ENCODE measurements at places on chromosomes 13 and 19.

GRCh38 chr19:8831373-8831772, 731 bp downstream of the ZNF558 start:
- no peak for DNase-seq

DNA sequence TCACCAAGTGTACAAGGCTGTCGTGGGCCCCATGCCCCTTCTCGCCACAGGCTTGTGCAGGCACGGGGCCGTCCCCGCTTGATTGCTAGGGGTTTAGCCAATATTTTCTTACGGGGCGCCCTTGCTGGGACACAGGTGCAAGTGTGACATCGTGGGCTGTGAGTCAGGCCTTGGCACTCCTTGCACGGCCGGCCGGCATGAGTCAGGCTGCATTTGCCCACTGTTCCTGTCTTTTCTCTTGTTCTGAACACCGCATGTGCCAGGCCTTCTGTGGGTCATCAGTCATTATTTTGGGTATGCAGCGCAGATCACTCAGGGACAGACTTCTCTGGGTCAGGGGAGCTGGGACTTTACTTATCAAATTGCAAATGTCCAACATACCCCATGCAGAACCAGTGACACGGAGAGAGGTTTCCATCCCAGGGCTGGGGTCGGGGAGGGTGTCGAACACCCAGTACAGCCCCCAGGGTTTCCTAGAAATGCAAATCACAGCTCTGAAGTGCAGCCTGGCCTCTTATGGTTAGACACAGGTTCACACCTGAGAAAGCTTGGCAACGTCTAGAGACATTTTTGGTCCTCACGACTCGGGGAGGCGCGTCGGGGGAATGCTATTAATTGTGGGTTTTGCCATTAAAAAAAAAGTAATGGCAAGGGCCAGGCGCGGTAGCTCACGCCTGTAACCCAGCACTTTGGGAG, 22.5 kb upstream of the KLF2 start:
- no peak for DNase-seq

- no peak for DNase-seq
Measured at GRCh38 chr13:22871231-22871630, 309.5 kb upstream of the SGCG start.

- no peak for DNase-seq
Measured at GRCh38 chr19:56837004-56837403, 3.5 kb downstream of the PEG3 start.

DNA sequence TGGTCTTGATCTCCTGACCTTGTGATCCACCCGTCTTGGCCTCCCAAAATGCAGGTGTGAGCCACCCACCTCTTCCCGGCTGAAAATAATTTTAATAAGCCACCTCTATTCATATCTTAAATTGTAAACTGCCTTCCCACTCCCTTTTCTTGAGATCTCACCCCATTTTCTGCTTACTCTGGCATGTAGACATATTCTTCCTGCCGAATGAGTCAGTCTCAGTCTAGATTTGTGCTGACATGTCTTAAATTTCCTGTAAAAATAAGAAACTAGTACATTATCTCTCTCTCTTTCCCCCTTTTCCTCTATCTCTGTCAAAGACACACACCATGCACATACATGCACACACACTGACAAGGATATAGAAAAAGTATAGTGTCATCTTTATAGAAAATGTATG, 60.9 kb downstream of the THSD1 start:
- no peak for DNase-seq

- no peak for DNase-seq
Measured at GRCh38 chr19:41339936-41340335, 13.8 kb downstream of the TGFB1 start.

GRCh38 chr19:54795758-54796157, 7.7 kb upstream of the KIR2DL4 start:
- DNase-seq: peak; percentile 0

DNA sequence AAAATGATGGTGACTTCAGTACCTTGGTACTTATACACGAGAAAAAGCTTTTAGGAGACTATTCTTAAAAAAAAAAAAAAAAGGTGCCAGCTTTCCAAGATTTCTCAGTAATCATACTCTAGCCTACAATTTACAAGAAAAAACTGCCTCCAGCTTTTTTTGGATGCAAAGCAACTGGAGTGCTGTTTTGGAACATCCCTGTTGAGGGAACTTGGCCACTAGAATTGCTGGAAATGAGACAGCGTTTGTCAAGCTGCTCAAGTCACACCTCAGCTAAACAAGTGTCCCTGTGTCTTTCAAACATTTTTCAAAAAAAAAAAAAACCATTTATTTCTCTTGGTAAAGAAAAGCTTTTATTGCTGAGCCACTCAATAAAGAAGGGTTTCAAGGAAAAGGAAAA, 413.1 kb upstream of the ARGLU1 start:
- peak; percentile 26 for DNase-seq

GRCh38 chr19:45468803-45469131, 971 bp downstream of the FOSB start:
- DNase-seq: no peak

DNA sequence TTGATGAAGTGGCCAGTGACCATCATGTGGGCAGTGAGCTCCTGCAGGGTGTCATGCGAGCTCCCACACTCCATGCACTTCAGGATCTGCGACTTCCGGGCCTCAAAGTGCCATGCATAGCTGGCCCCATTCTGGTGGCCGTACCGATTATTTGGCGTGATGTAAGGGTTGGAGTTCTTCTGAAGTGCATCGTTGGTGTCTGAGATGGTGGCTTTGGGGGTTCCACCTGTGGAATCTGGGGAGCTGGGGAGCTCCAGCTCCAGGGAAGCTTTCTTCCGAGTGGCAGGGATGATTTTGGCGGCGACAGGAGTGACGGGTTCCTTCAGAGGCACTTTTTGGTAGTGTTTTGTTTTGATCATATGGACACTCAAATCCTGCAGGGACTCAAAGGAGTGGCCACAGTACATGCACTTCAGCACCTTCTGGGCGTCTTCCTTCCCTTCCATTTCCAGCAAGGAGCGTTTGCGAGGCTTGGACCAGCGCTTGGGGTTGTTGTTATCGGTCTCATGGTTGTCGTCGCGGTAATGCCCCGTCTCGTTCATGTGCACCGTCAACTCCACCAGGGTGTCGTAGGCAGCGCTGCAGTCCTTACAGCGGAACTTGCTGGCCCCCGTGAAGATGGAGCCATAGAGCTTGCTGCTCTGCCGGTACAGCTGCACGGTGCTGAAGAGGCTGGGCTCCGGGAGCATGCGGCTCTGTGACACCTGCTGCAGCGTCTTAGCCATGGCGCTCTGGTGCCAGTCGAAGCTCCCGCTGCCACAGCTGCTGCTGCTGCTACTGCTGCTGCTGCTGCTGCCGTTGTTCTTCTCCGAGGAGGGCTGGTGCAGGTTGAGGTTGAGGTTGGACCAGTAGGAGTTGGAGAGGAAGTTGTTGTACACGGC, 70.4 kb downstream of the TSHZ3 start:
- DNase-seq: no peak

GRCh38 chr13:43664700-43665191, 122.0 kb downstream of the ENOX1 start:
- no peak for DNase-seq

GRCh38 chr19:55099557-55100506, 17.6 kb downstream of the PPP1R12C start:
- no peak for DNase-seq

GRCh38 chr19:19948800-19949199, 48.1 kb downstream of the ZNF93 start:
- DNase-seq: no peak

GRCh38 chr13:98410612-98411011, 166.3 kb downstream of the STK24 start:
- no peak for DNase-seq

- DNase-seq: no peak
Measured at GRCh38 chr19:35248310-35249145, at the start of gene LSR. TSS of gene LSR (plus strand) at chr19:35249002. CDS start at chr19:35249023, 21 bp downstream.

DNA sequence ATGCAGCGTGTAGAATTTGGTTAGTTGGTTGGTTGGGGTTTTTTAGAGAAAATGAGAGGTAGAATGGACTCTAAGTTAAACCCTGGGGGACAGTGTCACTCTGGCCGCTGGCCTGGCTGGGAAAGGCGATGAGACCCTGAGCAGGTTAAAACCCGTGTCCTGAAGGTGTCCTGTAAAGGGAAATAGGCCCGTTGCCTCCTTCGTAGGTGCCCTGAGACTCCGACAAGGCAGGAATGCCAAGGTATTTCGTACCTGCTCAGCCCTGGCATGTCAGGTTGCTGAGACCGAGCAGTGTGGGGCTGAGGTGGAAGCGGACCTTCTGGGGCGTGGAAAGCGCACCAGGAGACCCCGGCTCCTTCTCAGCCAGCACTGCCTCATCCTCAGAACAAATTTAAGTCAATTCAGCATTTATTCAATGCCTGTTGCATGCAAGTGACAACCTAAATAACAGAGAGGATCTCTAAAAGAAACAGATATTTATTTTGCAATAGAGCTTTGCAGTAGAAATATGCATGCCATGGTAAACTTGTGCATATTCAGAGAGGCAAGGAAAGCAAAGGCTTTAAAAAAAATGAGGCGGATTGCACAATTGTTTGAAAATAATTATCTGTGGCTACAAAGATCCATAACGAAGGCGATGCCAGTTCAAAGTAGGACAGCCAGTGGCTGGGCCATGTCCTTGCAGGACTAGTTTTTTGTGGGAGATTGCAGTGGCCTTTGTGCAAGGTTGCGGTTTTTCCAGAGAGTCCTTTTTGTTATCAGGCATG, 1.4 kb upstream of the RAB20 start:
- no peak for DNase-seq

GRCh38 chr19:57244513-57244912, 4.1 kb downstream of the ZNF805 start:
- no peak for DNase-seq

DNA sequence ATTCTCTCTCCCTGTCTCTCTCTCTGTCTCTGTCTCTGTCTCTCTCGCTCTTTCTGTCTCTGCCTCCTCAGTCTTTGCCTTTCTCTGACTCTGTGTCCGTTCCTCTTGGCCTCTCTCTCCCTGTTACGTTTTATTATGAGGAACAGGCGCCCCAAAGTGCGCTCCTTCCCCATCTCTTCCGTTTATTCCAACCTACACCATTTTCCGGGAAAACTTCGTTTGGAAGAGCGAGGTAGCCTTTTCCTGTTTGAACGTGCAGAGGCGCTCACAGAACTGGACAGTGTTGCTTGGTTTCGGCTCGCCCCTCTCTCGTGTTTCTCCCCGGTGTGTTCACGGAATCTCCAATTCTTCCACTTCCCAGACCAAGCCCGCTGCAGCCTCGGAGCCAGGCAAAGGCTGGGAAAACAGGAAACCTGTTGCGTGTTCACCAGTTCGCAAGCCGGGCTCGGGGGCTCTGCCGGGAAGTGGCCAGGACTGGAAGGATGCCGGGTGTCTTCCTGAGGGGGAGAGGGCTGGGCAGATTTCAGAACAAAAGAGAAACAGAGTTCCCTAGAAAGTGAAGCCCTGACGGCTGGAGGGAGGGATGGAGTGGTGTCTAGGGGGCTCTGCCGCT, 605 bp downstream of the TMEM255B start:
- DNase-seq: peak; percentile 6

DNA sequence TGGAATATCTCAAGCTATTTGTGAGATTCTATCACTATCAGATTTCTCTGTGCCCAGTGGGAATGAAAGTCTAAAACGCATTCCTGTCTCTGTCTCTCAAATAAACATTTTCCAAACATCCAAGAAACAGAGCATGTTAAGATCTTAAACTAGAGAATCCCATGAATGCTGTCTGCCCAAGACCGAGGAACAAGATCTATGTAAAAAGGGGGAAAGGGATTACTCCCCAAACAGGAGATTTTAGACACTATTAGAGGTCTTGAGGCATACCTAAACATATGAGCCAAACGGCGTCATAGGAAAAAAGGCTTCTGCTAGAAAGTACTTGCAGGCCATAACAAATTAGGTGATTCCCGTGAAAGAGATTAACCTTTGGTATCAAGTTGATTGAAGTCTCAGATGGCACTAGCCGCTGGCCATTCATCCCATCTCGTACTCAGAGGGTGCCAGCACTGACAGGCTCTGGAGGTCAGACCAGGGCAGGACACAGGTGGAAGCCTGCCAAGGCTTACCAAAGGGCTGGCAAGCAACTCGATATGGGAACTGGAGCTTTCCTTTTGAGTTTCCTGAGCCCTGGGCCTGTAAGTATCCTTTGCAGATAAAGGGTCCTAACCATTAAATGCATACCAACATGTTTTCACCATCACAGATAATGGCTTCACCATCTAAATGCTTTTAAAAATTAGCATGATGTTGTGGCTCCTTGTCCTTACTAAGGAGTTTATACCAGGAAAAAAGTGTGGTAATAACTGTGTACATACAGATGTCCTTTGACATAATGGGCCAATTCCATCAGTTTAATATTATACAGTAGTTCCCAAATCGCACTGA, 225.2 kb downstream of the FOXO1 start:
- peak; percentile 81 for DNase-seq

DNA sequence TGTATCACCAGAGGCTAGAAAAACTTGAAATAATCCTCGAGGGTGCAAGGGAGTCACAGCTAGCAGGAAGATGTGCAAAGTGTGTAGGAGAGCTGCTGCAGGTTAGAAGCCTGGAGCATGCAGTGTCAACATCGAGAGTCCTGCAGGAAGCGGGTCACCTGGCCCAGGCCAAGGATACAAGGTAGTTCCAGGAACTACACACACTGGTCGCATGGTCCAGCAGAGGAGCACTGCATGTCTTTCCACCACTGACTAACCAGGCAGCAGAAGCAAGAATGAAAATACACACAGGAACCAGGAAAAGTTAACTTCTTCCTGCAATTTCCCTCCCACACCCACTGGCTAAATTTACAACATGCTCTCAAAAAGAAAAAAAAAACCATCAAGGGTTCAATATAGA, 36.0 kb upstream of the MIR17HG start:
- no peak for DNase-seq

GRCh38 chr13:107210723-107211030, 642.7 kb upstream of the ARGLU1 start:
- no peak for DNase-seq

- no peak for DNase-seq
Measured at GRCh38 chr13:105679838-105680237, 855.6 kb downstream of the EFNB2 start.

- no peak for DNase-seq
Measured at GRCh38 chr19:46866407-46867136, 5.8 kb downstream of the ARHGAP35 start.

DNA sequence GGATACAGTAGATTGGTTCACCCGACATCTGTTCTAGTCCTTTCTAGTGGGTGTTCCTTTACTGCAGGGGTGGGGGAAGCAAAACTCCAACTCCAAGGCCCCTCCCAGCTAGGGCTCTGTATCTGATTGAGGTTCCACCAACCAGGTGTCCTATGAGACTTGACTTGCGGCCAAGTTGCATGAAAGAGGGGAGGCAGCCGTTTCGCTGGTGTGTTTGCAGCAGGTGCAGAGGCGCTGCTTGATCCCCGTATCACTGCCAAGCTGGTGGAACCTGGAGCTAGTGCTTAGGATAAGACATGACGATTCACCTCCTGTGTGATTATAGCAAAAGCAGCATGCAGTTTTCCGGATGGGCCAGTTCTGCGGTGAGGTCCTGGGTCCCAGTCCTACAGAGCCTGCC, 338.2 kb downstream of the UQCRFS1 start:
- DNase-seq: no peak
